ENCODE measurements at places on chromosomes 16 and 17.
A peak's percentile ranks its signal among the peaks of the same experiment; 100 is the strongest.

- DNase-seq = no peak
These were observed 3.0 kb downstream of the PDZD9 start for GRCh38 chr16:21997697-21998480.

DNA sequence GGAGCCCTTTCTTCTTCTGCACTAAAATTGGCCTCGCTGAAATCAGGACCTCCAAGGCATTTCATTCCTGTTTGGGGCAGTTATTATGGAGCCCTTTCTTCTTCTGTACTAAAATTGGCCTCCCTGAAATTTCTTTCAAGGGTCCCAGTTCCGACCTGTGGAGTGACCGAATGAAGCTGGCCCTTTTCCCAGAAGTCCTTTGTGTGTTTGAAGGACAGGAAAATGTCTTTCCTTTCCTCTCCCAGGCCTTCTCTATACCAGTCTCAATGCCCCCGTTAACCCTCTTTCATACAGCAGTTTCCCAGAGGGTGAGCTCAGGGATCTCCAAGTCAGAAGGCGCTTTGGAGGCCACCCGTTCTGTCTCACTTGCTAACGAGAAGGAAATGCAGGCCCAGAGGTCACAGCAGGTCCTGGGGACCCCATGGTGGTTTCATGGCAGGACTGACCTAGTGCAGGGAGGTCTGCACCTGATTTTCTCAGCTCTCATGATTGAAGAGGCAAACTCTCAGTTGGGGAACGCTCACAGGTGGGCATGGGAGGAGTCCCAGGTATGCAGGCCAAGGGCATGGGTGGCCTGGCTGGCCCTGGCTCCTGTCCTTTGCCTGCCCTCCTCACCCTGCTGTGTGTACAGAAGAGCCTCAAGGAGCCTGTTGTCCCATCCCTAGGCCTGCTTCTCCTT lies 37.1 kb upstream of the DOC2B start:
- no peak for DNase-seq

GRCh38 chr17:11628374-11628773 lies 30.1 kb downstream of the DNAH9 start:
- DNase-seq = no peak

GRCh38 chr16:73753931-73754330 lies 542.7 kb upstream of the PSMD7 start:
- DNase-seq = no peak

DNA sequence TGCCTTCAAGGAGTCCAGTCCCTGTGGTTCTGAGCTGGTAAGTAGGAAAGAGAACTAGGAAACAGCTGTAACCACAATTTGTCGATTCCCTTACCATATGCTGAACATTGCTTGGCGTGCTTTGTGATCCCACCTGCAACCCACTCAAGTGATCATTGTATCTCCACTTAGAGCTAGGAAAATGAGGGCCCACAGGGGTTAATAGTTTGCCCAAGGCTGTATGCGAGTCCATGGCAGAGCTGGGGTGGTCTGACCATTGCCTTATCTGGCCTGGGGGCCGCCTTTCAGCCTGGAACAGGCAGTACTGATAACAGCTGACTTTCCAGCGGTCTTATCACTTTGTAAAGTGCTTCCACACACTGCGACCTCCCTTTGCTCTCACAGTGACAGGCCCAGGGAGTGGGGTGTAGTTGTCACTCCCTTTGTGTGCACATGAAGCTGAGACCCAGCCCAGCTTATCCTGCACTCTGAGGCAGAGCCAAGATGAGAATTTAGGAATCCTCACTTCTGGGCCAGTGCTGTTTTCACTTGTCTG lies 9.8 kb downstream of the MYL4 start:
- no peak for DNase-seq

DNA sequence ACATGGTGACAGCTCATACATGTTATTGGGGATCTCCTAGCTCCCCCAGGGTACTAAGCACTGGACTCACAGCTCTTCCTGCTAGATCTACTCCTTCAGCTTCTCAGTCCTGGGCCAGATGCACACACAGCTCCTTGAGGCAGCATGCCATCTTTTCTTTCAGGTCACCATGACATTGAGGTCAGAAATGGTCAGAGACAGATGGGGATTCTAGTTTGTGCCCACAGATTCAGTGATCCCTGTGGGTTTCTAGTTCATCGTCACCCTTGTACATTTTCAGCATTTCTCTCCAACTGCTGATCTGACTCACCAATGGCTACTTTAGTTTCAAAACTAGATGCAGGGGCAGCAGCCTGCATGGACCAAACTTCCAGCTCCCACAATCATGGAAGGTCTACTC lies 560.7 kb upstream of the PSMD7 start:
- no peak for DNase-seq

DNA sequence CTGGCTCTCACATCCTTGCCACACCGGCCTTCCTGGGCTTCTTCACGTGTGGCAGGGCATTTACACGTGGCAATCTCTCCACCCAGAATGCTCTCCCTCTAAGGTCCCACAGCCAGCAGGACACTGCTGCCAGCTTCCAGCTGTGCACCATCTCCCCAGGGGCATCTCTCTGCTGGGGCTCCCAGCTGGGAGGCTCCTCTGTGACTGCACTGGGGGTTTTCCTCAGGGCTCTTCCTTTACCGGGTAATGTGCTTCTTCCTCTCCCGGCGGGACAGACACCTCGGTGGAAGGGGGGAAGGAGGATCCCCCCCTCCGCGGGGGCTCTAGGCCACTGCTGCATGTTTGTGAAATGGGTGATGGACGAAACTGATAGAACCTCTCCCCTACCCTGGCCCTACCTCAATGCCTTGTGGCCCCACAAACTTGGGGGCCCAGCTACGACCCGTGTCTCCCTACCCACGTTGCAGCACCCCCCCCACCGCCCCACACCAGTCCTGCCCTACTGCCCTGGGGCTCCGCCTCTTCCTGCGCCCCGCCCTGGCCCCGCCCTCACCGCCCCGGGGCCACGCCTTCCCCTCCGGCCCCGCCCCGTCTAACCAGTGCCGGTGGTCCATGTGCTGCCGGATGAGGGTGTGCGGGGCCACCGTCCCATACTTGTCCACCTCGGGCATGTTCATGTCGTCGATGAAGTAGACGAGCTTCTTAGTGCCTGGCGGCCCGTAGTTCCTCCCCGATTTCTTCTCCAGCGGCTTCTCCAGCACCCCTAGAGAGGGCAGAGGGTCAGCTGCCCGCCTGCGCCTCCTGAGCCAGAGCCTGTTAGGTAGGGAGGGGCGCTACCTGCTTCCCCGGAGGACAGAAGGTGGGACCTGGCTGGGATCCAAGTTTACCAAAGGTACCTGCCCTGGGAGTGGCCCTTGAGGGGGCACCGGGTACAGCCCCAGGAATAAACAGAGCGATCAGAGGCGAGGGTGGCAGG lies 92.6 kb downstream of the DNAH17 start:
- DNase-seq = peak; percentile 40

GRCh38 chr17:15452746-15453145 lies 14.7 kb downstream of the CDRT4 start:
- DNase-seq = no peak

- no peak for DNase-seq
These were observed 28.5 kb upstream of the SUPT4H1 start for GRCh38 chr17:58380207-58381123.

GRCh38 chr16:81837312-81837751 lies 58.2 kb downstream of the PLCG2 start:
- no peak for DNase-seq

GRCh38 chr17:9824094-9824493 lies 1.6 kb upstream of the GLP2R start:
- no peak for DNase-seq

- no peak for DNase-seq
These were observed 220.5 kb upstream of the XYLT1 start for GRCh38 chr16:17691106-17691898.

DNA sequence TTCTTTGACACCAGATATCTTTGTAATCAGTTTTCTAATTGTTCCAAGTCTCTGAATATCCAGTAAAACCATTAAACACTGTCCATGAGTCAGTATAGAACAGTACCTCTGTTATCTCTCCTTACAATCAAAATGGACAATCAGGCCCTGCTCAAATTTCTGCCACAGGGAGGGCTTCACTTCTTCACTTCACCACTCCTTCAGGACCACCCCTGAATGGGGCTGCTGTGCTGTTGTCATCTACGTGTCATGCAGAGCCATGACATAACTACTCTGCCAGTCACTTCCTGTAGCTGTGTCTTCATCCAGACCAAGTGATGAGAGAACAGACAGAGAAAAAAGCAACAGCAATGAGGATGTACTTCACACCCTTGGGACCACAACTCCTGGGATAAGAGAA lies 116.9 kb downstream of the TANC2 start:
- peak; percentile 60 for DNase-seq

DNA sequence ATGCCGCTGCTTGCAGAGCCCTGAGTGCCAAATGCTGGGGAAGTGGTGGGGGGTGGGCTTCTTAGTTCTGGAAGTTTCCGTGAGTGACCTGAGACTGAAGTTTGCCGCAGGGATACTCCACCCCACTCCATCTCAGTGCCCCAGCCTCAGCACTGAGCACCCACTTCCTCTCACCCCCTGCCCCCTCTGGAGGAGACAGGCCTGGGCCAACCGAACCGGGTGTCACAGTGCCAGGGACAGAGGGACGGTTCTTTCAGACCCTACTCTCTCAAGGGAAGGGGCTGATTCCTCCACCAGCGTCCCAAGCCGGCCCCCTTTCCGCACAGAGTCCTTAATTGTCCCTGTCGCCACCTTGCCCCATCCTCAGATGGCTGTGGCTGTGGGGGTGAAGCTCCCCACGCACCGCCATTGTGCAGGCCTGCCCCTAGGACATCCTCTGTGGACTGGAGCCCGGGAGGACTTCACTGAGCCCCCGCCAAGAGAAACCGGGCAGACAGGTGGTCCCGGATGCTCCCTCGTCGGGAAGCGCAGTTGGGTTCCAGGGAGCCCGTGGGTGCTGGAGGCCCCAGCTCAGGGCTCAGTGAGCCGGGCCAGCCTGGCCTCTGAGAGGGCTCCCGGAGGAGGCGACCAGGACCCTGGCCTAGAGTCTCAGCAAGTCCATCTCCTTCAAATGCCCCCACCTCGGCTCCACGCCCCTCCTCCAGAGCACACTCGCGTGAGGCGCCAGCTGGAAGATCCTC lies 1.6 kb upstream of the KREMEN2 start:
- DNase-seq = no peak

GRCh38 chr16:80563066-80563465 lies 22.3 kb downstream of the DYNLRB2 start:
- DNase-seq = no peak

- DNase-seq = no peak
These were observed 30.9 kb upstream of the PRKCA start for GRCh38 chr17:66271512-66271911.

DNA sequence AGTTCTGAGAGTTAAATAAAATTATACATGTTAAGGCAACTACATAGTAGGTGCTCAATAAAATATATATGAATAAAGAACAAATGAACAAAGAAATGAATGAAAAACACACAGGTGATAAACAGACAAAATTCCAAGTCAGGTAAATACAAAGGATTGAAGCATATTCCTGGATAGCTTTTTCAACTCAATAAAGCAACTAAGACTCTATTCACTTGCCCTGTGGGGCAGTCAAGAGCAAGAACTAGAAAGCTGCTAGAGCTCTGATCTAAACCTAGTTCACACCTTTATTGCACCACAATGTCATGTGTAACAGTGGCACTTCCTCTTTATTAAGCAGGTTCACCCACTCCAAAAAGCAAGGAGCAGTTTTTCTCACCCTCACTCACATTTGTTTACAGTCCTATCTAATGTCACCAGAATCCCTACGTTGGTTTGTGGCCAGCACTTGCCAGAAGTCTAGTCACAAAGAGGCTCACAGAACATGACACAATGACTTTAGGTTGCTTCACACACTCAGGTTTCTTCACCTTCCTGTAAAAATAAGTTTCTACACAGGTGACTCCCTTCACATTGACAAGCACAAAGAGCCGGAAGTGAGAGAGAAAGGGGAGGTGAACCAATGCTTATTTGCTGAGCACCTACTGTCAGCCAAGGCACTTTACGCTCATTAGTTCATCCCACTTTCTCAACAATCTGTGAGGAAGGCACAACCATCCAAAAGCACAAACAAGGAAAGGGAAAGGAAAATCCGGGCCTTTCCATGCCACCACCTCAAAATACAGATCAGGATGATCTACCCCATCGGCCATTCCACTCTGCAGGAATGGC lies 70.8 kb downstream of the XPO6 start:
- DNase-seq = no peak

DNA sequence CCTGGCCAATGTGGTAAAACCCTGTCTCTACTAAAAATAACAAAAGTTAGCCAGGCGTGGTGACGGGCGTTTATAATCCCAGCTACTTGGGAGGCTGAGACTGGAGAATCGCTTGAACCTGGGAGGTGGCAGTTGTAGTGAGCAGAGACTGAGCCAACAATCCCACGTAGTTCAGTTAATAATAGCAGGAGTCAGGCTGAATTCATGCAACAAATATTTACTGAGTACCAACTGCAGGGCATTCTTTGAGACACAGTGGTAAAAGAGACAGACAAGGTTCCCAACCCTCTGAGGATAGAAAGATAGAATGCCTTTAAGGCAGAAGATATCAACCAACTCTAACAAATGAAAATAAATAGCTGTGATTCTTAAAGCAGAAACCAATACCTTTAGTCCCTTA lies 39.1 kb downstream of the SPOP start:
- DNase-seq = no peak

DNA sequence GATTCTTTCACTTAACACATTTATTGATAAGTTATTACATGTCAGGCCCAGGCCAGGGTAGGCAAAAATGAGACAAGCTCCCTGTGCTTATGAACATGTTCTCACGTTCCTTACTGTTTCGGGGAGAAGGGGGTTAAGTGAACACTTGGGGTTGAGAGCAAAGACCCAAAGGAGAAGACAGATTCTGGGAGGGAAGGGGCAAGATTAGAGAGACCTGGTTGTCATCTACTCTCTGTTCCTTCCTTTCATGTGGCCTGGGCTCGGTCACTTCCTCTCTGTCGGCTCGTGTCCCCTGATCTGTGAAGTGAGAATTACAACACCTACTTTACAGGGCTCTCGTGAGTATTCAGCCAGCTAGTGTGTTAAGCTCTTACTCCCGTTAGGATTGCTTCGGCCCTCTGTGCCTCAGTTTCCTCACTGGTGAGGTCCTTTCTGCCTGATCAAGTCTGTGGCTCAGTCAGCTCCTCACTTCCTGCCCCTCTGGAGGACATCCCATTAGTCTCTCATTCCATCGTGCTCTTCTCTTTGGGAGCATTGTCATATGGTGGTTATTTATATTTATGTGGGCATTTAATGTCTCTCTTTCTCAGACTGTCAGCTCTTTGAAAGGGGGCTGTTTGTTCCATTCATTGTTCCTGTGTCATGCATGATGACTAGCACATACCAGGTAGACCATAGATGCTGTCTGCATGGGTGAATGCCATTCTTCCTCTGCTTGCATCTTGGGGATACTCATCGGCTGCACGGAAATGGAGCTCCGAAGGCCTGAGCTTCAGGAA lies 38.9 kb downstream of the PLCG2 start:
- DNase-seq = no peak

DNA sequence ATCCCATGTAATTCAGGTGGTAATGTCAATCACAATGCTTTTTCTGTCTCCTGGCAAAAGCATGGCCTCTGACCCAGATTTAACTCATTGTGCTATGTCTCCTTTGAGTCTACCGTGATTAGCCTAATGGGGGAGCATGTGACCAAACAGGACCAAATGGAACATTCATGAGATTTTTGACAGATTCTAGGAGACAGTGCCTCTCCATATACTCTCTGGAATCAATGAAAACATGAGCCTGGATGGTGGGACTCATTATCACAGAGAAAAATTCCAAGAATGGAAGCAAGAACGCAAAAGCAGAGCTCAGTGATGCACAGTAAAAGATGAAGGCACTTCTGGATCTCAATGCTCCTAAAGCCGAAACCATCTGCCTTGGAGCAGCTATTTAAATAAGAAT lies 307.9 kb upstream of the MON1B start:
- DNase-seq = no peak
